ENCODE measurements at places on chromosomes 3 and 15.

GRCh38 chr3:43481375-43481774 lies 140.4 kb downstream of the ANO10 start:
- no peak for DNase-seq

DNA sequence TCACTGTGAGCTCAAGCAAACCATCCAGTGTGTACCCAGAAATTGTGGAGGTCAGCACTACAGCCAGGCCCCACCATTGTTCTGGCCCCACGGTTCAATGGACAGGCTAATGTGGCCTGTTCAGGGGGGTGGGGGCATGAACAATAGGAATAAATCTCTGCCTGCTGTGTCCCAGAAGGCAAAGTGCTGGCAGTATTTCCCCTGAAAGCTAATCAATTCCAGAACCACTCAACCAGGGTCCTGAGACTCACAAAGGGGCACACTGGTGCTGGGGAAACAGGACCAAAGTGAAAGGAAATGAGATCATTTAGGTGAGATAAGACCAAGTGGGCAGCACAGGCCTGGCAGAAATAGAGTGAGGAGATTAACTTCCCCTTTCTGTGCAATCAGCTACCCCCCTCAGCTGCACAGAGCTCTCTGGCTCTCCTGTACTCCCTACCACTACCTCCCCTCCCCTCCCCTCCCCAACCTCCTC lies 11.5 kb downstream of the CRYGS start:
- DNase-seq: no peak

GRCh38 chr3:100760377-100760776 lies 51.1 kb downstream of the TFG start:
- no peak for DNase-seq

GRCh38 chr3:141360888-141361598 lies 7.3 kb upstream of the ZBTB38 start:
- no peak for DNase-seq

DNA sequence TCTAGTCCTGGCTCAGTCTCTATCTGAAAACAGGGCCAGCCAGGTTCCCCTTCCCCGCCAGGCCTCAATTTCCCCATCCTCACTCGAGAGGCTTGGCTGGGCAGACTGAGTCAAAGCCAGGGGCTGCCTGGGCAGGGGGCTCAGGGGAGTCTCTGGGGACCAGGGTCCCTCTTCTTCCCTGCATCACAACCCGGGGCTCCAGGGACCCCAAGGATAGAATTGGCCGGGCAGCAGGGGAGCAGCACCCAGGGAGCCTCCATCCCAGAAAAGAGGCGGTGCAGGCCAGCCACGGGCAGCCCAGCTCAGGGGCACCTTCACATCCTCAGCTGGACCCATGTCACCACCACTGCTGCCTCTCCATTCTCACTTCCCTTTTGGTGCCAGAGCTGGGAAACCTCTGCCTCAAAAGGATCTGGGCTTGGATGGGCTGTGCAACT lies 13.3 kb upstream of the PLXND1 start:
- no peak for DNase-seq

- DNase-seq: no peak
Observed at GRCh38 chr3:115325539-115325938, 178.5 kb upstream of the ZBTB20 start.

- no peak for DNase-seq
Observed at GRCh38 chr3:187997490-187997889, 156.5 kb upstream of the LPP start.

GRCh38 chr3:33122991-33123390 lies 9.2 kb downstream of the CRTAP start:
- no peak for DNase-seq

GRCh38 chr3:51280176-51280575 lies 104.9 kb upstream of the MANF start:
- DNase-seq: no peak

DNA sequence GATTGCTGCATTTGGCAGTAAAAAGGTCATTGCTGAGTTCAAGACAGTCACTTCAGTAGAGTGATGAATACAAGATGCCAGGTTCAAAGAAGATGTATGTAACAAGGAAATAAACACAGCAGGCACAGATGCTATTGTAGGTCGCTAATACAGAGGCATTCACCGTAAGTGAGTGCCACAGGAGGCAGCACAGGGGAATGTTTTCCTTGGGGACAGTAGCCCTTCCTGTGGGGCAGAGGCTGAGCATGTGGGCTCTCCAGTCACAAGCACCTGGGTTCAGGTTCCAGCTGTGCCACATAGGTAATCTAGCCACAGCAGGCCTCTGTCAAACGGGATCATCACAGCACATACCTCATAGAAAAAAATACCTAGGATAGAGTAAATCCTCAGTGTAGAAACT lies 86.3 kb downstream of the RSL24D1 start:
- no peak for DNase-seq

- DNase-seq: no peak
Observed at GRCh38 chr3:157465741-157466140, 29.1 kb downstream of the PTX3 start.

DNA sequence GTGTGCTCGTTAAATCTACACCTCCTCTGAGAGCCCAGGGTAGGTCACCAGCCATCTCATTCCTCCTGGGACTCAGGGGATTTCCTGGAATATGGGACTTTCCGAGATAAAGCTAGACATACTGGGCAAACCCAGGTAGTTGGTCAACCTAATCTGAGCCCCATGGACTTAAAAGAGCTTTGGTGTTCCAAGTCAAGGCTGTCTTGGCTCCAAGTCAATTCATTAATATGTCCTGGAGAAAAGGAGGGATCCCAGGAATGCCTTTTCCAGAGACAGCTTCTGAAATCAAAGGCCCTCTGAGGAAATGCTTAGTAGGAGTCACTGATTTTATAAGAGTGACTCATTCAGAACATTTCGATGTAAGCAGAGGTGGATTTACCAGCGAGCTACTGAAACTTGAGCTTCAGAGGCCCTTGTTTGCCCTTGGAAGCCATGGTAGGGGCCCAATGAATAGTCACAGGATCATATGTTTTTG lies 137.3 kb upstream of the UBE2E1 start:
- no peak for DNase-seq

DNA sequence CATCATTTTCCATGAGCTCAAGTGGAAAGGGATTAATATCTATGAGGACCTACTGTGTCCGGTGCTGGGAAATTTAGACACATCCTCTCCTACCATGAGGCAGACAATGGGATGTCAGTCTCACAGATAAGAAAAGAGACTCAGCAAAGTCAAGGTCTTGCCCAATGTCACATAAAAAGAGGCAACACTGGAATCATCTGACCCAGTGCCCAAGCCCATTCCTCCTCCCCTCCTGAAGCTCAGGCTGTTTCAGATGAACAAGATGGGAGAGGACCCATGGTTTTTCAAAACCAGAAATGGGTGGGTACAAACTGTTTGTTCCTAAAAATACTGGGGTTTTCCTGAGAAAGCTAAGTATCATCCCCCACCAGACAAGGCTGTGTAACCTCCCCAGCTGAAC lies 22.2 kb downstream of the POC1A start:
- no peak for DNase-seq

DNA sequence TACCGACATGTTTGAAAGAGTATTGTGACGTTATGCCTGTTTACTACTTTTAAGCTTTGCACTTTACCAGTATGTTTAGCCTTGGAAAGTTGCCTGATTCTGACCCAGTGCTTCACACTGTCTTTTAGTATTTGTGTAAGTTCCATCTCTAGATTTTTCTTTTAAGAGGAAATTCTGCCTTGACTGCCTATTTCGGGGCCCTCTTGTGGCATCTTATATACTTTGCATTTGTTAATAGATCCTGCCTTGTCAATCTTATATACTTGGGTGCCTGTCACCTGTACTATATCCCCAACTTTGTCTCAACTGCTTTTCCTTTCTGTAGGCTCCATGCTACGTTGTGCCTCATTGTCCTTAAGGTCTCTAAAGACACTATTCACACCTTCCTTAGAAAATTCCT lies 244.6 kb downstream of the STXBP5L start:
- no peak for DNase-seq

DNA sequence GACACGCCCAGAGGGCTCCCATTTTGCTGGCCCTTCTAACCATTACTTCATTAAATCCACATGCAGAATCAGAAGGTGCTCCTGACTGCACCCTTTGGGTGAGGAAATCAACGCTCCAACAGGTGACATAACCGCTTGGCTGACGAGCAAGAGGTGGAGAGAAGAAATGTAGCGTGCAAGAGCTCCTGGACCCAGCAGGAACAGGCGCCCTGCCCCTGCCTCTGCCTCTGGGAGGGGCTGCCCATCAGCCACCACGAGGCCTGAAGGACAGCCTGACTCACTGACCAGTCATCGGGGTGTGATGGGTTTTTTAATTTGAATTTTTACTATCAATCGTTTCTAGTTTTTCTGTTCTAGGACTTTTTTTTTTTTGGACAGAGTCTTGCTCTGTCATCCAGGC lies 218.2 kb downstream of the ADAMTS17 start:
- no peak for DNase-seq

- no peak for DNase-seq
Observed at GRCh38 chr3:11224010-11224409, 48.2 kb upstream of the ATG7 start.

- no peak for DNase-seq
Observed at GRCh38 chr15:99436542-99437314, 129.1 kb upstream of the MEF2A start.

GRCh38 chr3:63900459-63900858 lies 11.7 kb downstream of the SCAANT1 start:
- no peak for DNase-seq

DNA sequence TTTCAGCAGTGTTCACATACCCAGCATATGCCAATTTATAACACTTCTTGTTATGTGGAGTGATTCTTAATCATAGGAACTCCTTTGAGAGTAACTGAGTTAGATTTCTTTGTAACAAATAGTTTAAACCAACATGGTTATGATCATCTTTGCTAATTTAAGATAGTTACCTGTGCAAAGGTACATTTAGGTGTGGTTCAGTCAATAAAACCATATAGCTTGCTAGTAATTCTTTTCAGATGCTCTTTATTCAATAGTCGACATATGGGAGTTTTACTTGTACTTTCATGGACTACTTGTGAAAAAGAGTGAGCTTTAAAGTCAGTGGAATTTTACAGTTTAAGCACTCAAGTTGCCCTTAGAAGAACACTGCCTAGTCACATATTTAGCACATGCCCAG lies 5.2 kb downstream of the DNAJC13 start:
- no peak for DNase-seq

- DNase-seq: no peak
Observed at GRCh38 chr3:183879243-183879642, 5.4 kb downstream of the PARL start.

- DNase-seq: no peak
Observed at GRCh38 chr3:194340757-194341400, 10.2 kb downstream of the CPN2 start.

DNA sequence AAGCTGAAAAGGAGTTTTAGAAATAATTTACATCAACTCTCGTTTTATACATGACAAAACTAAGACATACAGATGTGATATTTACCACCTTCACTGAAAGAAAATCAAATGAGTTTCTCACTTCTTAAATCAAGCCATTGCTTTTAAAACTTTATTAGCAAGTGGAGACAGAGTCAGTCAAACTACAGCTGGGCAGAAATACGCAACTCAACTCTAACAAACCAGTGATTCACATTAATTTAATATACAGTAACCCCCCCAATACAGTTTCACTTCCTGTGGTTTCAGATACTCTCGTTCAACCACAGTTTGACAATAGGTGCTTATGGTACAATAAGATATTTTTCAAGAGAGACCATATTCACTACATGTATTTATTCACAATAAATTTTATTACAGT lies 477.1 kb downstream of the MAGI1 start:
- DNase-seq: no peak

- no peak for DNase-seq
Observed at GRCh38 chr15:31352911-31353811, 26.5 kb downstream of the KLF13 start.

DNA sequence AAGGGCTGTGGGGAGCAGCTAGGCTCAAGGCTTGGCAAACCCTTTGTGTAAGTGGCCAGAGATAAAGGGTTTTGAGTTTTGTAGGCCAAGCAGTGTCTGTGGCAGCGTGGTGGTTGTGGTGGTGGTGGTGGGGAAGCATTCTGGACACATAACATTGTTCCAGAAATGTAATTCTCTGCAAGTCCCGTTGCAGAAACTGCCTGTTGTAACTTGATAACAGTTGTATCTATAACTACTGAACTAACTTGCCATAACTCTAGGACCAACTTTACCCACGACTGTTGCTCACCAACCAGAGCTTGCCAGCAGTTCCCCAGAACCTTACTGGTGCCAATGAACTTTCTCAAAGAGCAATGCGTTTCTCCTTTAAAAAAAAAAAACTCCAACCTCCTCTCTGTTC lies 18.1 kb upstream of the TMEM40 start:
- no peak for DNase-seq

GRCh38 chr3:43183456-43183855 lies 77.6 kb upstream of the POMGNT2 start:
- DNase-seq: no peak

GRCh38 chr3:39850716-39851032 lies 41.3 kb downstream of the MYRIP start:
- no peak for DNase-seq

DNA sequence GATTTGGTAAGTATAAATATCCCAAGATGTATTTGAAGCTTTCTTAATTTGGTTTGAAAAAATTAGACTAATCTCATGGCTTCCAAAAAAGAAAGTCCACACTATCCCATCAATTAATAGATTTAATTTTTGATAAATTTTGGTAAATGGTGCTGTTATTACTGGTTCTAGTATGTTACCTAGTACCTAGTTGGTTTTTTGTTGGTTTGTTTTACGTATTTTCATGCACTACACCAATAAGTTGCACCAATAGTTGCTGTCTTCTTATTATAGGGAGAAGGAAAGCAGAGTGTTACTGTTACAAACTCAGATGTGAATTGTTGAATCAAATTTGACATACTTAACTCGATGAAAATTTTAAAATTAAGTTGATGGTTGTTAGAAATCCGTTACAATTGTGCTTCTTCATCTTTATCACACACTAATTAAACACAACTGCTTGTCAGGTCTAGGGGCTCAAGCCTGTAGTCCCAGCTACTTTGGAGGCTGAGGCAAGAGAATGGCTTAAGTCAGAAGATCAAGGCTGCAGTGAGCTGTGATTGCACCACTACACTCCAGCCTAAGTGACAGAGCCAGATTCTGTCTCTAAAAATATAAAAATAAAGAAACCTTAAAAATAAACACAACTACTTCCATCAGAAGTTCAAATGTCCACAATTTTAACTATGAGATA lies 23.1 kb upstream of the MBNL1 start:
- no peak for DNase-seq

DNA sequence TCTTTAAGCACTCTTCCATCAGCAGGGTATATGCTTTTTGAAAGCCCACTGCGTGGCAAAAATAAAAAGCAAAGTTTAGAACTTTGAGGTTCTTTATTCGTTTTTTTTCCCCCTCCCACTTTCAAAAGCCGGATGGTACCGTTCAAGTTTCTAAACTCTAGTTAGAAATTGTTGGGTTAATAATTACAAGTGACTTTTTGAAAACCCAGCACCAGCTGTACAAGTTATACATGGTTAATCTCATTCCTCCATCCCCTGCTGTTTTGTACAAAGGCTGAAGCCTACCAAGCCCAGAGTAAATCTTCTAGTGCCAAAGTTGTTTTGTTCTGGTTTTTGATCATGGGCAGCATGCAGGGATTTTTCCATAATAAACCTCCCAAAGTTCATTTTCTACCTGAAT lies 48.6 kb downstream of the WDR72 start:
- no peak for DNase-seq

GRCh38 chr3:108241721-108242120 lies 19.5 kb upstream of the IFT57 start:
- no peak for DNase-seq

All from activated T-helper 1 cell treated with Interleukin-2 at 50 U/mL for 16 hours (primary cell).